ENCODE measurements at places on chromosomes 5 and 9.

GRCh38 chr9:98852961-98853360, 45.5 kb downstream of the GALNT12 start:
- no peak for DNase-seq

- no peak for DNase-seq
Measured at GRCh38 chr5:118459490-118459889, 528.9 kb downstream of the DTWD2 start.

DNA sequence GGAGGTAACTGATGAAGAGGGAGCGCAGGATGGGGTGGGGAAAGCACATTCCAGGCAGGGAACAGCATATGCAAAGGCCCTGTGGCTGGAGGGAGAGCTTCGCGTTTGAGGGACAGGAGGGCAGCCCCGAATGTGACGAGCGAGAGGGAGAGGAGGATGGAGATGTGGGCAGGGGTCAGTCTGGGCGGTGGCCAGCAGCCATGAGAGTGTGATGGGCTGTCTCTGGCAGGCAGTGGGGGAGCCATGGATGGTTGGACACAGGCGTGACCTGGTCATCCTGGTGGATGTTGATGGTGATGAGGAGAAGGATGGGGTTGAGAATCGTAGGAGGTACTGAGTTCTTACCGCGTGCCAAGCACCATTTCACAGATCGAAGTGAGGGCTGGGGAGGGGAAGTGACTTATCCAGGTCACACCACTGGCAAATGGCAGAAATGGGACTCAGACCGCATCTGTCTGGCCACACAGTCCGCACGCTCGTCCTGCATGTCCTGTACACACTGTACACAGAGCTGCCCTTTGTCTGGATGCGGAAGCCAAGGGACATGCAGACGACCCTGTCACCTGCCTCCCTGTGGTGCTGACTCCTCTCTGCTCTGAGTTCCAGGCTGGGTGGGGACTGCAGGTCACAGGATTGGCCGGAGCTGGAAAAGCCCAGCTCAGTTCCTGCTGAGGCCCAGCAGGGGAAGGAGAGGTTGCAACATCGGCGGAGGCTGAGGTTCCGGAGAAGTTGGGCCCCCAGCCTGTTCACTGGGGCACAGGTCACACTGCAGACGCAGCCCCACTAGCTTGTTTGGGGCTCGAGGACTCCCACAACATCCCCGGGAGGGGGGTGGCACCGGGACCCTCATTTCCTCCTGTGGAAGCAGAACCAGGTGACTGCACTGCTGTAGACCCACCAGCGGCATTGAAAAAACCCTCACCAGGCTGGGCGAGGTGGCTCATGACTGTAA, 165.6 kb upstream of the IER5L start:
- DNase-seq: no peak

DNA sequence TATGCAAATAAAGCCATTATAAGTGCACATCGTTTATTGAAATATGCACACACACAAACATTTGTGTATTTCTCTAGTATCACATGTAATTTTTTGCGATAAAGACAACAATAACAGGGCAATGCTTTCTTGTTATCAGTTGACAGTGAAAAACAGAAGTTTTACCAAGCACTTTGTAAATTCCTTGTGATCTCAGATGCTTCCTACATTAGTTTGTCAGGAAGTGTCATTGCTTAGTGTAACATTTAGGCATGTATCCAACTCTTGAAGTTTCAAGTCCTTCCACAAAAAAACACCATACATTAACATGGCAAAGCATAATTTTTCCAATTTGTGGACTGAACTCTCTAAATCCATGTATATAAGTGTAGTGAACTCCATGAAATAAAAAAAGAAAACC, 46.4 kb downstream of the MOCS2 start:
- no peak for DNase-seq

GRCh38 chr5:89584339-89584956, 701.5 kb upstream of the MEF2C start:
- DNase-seq: no peak
